ENCODE measurements at places on chromosomes 16 and 17. TPM values are rescaled to one million over a fixed set of nuclear protein-coding genes. Genes with fewer than 3 reads are reported as not detected.

- no peak overlapping the region for H3K4me3 ChIP-seq
- H3K4me1 ChIP-seq = no peaks in the 10 kb centered on the region
- no peak for DNase-seq
- no peaks in the 10 kb centered on the region for H3K27me3 ChIP-seq
Observed at GRCh38 chr16:16120044-16120381, 103.3 kb downstream of the ABCC6 start.

GRCh38 chr17:48623583-48623982 lies 2.6 kb downstream of the HOXB9 start:
- H3K4me3 ChIP-seq = no peak overlapping the region
- no peak for DNase-seq
- H3K27ac ChIP-seq = no peak overlapping the region
- H3K36me3 ChIP-seq = no peaks in the 10 kb centered on the region

DNA sequence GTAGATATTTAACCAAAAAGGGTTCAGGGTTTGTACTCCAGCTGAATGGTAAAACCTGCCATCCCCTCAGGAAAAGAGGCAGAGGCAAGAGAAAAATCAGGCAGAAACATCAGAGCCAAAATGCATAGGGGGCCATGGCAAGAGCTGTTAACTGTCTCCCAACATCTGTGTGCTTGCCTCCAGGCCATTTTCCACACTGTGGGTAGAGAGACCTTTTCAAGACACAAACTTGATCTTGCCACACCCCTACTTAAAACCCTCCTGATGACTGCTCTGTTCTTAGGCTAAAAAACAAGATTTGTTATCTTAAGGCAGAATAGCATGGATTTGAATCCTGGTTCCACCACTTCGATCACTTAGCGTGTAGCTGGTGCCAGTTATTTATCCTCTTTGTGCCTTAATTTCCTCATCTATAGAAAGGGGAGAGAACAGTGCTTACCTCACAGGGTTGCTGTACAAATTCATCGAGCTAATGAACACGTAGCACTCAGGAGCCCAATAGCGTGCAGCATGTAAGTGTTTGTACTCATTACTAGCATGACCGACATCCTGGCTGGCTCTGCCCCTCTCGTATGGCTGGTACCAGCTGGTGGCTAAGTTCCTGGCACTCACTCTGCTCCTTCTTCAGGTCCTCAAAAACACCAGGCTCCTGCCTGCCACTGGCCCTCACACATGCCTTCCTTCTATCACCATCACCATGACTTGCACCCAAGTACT lies 25.8 kb downstream of the STAT3 start:
- no peaks in the 10 kb centered on the region for H3K36me3 ChIP-seq
- H3K27me3 ChIP-seq = no peaks in the 10 kb centered on the region
- peaks cover 16% of the 10 kb centered on the region for H3K4me1 ChIP-seq
- no peak overlapping the region for H3K4me3 ChIP-seq
- no peak overlapping the region for H3K27ac ChIP-seq

The CLDN7 gene
- total RNA-seq = not detected
